ENCODE measurements at places on chromosomes 12 and 14. TPM values are rescaled to one million over a fixed set of nuclear protein-coding genes. Genes with fewer than 3 reads are reported as not detected.

Gene MIP
- not detected for total RNA-seq

Gene CACNA1C
- 0.02 TPM for total RNA-seq

DNA sequence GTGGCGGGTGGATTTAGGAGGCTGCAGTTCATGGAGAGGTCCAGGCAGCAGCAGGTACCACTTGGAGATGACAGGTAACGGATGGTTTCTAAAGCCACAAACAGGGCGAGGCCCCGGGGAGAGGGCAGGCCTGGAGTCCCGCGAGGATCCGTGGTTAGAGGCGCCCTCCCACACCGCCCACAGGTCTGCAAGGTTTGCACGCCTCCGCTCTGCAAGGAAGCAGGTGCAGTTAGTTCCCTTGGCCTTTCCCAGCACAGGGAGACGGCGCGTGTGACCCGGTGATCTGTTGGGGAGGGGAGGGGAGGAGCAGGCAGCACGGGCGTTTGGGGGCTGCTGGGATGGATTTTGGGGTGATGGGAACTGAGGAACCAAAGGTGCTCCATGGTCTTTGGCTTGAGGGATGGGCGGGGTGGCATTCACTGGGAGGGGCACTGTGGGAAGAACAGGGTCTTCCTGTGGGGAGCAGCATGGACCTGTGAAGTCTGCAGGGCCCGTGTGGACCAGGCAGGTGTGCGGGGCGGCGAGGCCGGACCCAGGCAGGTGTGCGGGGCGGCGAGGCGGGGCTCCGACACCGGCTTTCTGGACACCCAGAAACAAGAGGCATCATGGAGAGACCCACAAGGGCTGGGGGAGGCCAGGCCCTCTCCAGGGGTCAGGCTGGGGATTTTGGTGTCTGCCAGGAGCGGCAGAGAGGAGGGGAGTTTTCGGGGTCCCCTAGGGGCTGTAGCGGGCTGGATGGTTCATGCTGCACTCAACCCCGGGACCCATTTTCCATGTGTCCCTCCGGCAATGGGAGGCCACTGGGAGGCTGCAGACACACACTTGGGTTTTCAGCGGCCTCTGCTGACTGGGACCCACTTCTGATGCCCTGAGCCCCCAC lies 29.1 kb downstream of the NOC4L start:
- H3K36me3 ChIP-seq: no peaks in the 10 kb centered on the region
- no peak overlapping the region for H3K27ac ChIP-seq
- H3K27me3 ChIP-seq: peaks cover 19% of the 10 kb centered on the region
- DNase-seq: no peak
- H3K4me3 ChIP-seq: no peak overlapping the region

Gene KLHDC1
- total RNA-seq: 1.2 TPM

GRCh38 chr12:26231470-26231869 lies 36.1 kb downstream of the SSPN start:
- H3K4me3 ChIP-seq: no peak overlapping the region
- H3K4me1 ChIP-seq: peaks cover 5% of the 10 kb centered on the region
- no peak overlapping the region for H3K27ac ChIP-seq
- no peak for DNase-seq
- H3K27me3 ChIP-seq: peaks cover 41% of the 10 kb centered on the region

DNA sequence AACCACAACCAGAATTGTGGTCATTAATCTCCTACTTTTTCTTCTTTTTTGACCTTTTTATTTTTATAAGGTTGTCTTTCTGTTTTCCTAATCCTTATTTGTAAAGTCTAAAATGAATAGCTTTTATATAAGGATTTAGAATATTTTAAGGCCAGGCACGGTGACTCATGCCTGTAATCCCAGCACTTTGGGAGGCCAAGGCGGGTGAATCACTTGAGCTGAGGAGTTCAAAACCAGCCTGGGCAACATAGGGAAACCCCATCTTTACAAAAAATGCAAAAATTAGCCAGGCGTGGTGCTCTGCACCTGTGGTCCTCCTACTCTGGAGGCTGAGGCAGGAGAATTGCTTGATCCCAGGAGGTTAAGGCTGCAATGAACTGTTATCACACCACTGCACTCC lies 55.1 kb downstream of the IFT81 start:
- H3K4me1 ChIP-seq: peaks cover 2% of the 10 kb centered on the region
- H3K27ac ChIP-seq: no peak overlapping the region
- H3K36me3 ChIP-seq: no peaks in the 10 kb centered on the region
- H3K4me3 ChIP-seq: no peak overlapping the region

DNA sequence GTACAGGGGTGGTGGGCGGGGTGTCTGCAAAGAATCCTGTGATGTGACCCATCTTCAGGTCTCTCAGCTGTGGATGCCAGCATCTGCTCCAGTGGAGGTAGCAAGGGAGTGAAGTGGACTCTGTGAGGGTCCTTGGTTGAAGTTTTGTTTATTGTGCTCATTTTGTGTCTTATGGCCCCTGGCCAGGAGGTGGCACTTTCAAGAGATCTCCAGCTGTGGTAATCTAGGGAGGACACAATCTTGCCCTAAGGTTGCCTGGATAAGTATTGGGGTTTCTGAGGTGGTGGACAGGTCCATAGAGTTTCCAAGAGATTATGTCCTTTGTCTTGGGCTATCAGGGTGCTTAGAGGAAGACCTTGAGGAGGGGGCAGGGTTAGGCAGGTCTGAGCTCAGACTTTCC lies 260.7 kb downstream of the CCDC59 start:
- no peak overlapping the region for H3K27ac ChIP-seq
- H3K4me3 ChIP-seq: no peak overlapping the region
- no peak for DNase-seq
- H3K27me3 ChIP-seq: peaks cover 4% of the 10 kb centered on the region
- no peaks in the 10 kb centered on the region for H3K36me3 ChIP-seq

Gene FGF6
- not detected for total RNA-seq

Gene KRT3
- total RNA-seq: not detected

Gene TSHR
- not detected for total RNA-seq

DNA sequence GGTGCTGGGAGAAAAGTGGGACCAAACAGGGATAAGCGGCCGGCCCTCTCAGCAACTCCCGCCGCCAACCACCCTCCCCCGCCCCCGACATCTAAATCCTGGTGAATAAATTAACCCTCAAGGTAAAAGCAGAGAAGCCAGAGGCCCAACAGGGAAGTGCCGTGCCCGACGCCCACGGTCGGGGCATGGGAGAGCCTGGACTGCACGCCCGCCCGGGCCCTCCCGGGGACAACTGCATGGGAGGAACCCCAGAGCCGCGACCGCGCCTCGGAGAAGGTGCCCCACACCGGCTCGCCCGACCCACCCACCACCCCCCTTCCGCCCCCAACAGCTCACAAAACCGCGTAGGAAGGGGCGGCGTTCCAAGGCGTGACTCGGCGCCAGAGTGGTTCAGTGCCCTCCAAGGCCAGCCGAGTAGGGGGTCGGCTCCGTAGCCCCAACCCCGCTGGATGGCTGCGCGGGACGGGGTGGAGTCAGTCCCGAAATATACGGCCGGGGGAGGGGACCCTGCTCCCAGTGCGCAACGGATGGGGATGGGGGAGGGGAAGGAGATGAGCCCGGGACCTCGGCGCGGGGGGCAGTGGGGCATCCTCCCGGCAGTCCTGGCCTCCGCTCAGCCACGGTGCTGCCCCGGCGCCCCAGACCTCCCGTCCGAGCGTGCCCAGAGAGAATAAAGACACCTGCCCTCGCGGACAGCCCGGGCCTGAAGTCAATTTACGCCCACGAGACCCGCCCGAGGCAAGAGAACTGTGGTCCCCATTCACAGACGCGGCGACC lies 732 bp downstream of the SLC25A29 start:
- H3K4me3 ChIP-seq: peak overlapping the region; percentile 71
- H3K4me1 ChIP-seq: peaks cover 15% of the 10 kb centered on the region
- H3K36me3 ChIP-seq: no peaks in the 10 kb centered on the region
- DNase-seq: peak; percentile 34
- no peak overlapping the region for H3K27ac ChIP-seq
- H3K27me3 ChIP-seq: no peaks in the 10 kb centered on the region

Gene NANOG
- not detected for total RNA-seq

Gene KCNMB4
- total RNA-seq: 1.0 TPM

Gene LUM
- not detected for total RNA-seq

- no peak overlapping the region for H3K27ac ChIP-seq
- H3K36me3 ChIP-seq: no peaks in the 10 kb centered on the region
- no peak overlapping the region for H3K4me3 ChIP-seq
- peaks cover 3% of the 10 kb centered on the region for H3K27me3 ChIP-seq
- no peaks in the 10 kb centered on the region for H3K4me1 ChIP-seq
- no peak for DNase-seq
Measured at GRCh38 chr12:96751626-96752025, 155.4 kb upstream of the NEDD1 start.

All from activated naive CD8-positive, alpha-beta T cell treated with anti-CD3 and anti-CD28 coated beads for 36 hours (primary cell).